Right lung (tissue), 10 donors: ENCODE measurements at places on chromosomes 16 and 17. TPM values are rescaled to one million over a fixed set of nuclear protein-coding genes. Genes with fewer than 3 reads are reported as not detected.
A peak's percentile ranks its signal among the peaks of the same experiment; 100 is the strongest.

- DNase-seq: no peak
These were observed 45.9 kb downstream of the NT5M start for GRCh38 chr17:17348872-17349723.

DNA sequence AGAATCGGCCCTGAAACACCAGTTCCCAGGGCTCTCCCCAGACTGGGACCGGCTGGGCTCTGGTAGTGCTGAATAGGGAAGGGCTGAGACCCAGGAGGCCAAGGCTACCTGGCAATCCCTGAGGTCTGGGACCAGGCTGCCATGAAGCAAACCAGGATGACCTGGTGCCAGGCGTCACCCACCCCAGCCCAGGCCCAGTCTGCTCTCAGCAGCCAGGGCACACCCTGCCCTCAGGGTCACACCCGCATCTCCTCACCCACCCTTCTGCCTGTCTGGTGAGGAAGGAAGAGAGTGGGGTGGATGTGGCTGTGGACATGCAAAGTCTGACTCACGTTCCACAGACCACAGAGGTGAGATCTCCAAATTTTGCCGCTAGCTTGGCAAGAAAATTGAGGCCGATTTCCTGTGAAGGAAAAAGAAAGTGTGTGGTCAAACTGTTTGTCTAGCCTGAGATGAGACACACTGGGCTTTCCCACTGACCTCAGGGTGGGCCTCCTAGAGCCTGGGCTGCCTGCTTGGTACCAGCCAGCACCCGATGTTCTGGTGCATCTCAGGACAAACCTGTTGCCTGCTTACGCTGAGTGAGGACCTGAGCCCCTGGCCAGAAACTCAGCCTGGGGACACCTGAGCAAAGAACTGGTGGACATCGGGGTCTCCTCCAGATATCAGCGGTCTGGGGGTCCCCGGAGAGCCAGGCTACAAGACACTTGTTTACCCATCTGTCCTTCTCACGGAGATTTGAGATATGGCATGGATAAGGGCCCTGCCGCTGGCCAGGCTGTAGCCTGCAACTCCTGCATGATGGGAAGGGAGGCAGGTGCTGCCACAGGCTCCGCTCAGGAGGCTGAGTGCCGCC, 6.3 kb upstream of the RAB37 start:
- no peak for DNase-seq

- no peak for DNase-seq
These were observed 59.1 kb upstream of the IRX6 start for GRCh38 chr16:55264949-55265348.

DNA sequence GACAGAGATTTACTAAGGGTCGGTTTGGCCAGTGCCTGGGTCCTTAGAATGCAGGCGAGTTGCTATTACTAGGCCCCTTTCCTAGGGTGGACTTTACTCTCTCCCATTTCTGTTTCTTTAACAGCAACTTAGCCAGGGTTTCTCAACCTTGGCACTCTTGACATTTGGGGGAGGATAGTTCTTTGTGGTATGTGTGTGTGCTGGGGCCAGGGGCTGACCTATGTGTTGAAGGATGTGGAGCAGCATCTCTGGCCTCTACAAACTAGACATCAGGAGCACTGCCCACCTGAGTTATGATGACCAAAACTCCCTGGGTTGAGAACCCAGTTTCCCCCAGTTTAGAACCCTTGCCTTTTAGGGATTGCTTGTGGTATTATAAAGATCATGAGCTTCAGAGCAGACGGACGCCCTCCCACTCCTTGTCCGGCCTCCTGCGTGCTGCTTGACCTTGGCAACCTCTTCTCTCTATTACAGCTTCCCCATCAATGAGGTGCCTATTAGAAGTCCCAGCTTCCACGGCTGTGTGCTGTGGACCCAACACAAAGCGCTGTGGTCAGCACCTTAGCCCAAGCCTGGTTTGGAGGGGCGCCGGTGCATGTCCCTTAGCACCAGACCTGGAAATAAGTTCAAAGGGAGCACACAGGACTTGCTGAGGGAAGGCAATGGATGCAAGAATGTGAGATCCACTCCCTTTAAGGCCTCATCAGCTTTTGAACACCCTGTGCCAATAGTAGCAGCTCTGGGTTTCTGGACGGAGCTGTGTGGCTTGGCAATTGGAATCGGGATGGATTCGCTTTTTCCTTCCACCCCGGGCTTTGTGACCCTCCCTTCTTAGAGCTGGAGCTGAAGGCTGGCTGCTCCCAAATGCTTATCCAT, 239.2 kb upstream of the MAF start:
- peak; percentile 92 for DNase-seq

GRCh38 chr16:12315330-12316136, 339.0 kb downstream of the SNX29 start:
- DNase-seq: no peak

DNA sequence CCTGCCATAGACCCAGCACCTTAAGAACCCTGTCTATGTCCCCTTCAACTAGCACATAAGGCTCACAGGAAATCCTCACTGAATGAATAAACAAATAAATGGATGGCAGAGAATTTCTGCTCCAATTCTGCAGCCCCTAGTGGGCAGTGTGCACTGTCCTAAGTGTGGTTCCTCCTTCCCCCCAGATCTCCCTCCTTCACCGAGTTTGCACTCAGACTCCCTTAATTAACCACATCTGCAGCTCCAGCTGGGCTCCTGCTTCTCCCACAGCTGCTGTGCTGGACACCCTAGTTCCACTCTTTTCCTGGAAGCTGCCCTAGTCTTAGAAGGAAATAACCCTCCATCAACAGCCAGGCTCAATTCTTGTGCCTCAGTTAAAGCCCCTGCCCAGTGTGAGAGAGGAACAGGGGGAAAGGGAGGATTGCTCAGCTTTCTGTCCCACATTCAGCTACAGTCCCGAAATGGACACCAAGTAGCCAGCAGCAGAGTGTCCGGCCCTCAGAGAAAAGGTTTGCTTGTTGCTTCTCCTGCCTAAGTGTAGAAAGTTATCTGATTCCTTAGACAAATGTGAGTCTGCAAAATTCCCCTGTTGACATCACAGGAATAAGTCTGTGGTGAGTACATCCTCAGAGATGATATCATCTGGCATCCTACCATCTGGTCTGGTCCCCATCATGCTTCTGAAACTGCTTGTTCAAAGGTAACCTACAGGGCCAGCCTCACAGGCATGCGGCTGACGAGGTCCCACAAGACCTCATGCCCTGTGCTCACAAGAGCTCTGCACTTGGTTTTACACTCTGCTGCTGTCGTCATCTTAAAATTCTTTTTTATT, 12.3 kb downstream of the LRRC3C start:
- peak; percentile 28 for DNase-seq

- DNase-seq: no peak
These were observed 8.8 kb downstream of the EEF2K start for GRCh38 chr16:22214889-22215288.

USP10 gene
- 87.4 TPM for polyA plus RNA-seq

GRCh38 chr16:4987580-4988374, 29.6 kb downstream of the SEC14L5 start:
- DNase-seq: no peak

CLEC18B gene
- polyA plus RNA-seq: 0.50 TPM
